ENCODE measurements at places on chromosomes 12 and 14.

DNA sequence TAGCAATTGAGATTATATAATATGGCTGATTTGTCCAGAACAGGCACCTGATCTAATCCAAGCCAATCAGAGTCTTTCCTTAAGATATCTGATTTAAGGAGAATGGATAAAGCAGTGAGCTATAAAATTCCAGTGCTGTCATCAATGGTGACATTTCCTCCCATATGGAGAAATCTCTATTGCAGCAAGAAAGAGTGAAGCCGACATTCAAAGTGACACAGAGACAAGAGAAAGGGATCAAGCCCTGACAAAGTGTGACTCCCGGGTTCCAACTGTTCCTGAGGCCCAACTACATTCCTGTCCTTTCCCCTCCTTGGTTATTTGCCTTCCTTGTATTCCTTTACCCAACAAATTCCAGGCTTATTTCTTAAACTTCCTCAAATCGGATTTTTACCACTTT is 430.0 kb upstream of the SOX5 start:
- H3K27me3 ChIP-seq = no peaks in the 10 kb centered on the region
- no peaks in the 10 kb centered on the region for H3K36me3 ChIP-seq
- H3K27ac ChIP-seq = no peak overlapping the region
- no peak for DNase-seq

DNA sequence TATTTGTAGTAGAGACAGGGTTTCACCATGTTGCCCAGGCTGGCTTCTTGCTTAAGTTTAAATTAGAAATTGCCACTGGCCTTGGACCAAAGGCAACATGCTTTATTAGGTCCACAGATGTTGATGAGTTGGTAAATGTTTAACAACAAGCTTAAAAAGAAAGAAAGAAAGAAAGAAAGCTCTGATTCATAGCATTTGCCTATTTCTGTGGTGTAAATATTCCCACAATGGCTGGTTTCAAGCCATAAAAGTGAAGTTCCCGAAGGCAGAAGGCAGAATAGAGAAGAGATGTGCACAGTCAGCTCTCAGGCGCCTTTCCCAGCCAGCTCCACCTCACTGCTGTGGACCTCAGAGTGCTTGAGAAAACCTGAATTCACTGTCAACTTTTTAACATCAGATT is 26.4 kb downstream of the KCNK13 start:
- H3K27ac ChIP-seq = no peak overlapping the region
- H3K36me3 ChIP-seq = peaks cover 2% of the 10 kb centered on the region
- no peak for DNase-seq
- H3K27me3 ChIP-seq = peaks cover 32% of the 10 kb centered on the region
- peaks cover 3% of the 10 kb centered on the region for H3K4me1 ChIP-seq

DNA sequence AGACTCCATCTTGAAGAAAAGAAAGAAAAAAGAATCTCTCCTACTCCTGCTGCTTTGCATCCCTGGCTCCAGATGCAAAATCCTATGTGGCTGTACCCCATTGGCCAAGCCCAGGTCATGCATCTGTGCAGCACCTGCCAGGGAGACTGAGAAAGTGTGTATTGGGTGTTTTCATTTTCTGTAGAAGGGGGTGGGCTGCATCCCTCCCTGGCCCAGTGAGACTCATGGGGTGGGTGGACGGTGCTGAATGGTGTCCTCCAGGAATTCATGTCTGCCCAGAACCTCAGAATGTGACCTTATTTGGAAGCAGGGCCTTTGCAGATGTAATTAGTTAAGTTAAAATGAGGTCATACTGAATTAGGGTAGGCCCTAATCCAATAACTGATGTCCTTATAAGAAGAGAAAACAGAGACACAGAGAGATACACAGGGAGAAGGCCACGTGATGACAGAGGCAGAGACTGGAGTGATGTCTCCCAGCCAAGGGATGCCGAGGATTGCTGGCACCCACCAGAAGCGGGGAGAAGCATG is 23.2 kb downstream of the MOAP1 start:
- H3K27me3 ChIP-seq = no peaks in the 10 kb centered on the region
- no peak overlapping the region for H3K4me3 ChIP-seq
- H3K36me3 ChIP-seq = no peaks in the 10 kb centered on the region
- DNase-seq = no peak
- no peak overlapping the region for H3K27ac ChIP-seq

DNA sequence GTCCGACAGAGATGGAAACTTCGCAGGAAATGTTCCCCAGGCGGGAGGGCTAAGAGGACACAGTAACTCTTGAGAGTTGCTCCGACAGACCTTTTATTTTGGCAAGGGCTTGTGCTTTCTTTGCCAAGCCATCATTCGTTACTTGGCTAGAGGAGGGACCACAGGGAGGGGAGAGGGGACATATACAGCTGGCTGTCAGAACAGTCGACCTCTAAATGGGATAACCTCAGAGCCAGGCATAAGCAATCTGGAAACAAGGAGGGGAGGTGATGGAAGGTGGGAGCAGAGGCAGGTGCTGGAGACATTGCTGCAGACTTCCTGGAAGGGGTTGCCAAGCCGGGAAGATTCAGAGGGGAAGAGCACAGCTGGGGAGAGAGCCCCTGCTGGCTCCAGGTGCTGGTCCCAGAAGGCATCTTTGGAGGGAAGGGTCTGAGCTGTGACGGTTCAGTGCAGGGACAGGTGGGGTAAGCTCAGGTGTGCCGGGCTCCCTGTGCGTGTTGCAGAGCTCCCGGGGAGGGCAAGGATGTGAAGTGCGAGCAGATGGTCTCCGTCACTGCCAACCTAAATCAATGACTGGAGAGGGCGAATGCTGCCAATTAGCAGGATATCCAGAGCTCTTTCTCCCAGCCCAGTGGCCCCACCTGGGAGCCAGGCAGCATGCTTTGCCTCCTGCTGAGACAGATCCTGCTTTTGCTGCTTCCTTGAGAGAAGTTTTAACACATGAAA is 50.1 kb downstream of the CHST11 start:
- DNase-seq = no peak
- peaks cover 94% of the 10 kb centered on the region for H3K4me1 ChIP-seq
- H3K36me3 ChIP-seq = peaks cover 65% of the 10 kb centered on the region
- no peaks in the 10 kb centered on the region for H3K27me3 ChIP-seq

- H3K36me3 ChIP-seq = no peaks in the 10 kb centered on the region
- H3K4me1 ChIP-seq = no peaks in the 10 kb centered on the region
- H3K4me3 ChIP-seq = no peak overlapping the region
- no peak for DNase-seq
- peaks cover under 1% of the 10 kb centered on the region for H3K27me3 ChIP-seq
Observed at GRCh38 chr12:19937161-19937560, 431.2 kb upstream of the PDE3A start.

GRCh38 chr14:104714066-104714465 is 10.0 kb upstream of the ADSS1 start:
- H3K27ac ChIP-seq = no peak overlapping the region
- H3K4me1 ChIP-seq = peaks cover 2% of the 10 kb centered on the region
- no peak overlapping the region for H3K4me3 ChIP-seq
- no peaks in the 10 kb centered on the region for H3K27me3 ChIP-seq

- no peaks in the 10 kb centered on the region for H3K36me3 ChIP-seq
- no peak overlapping the region for H3K4me3 ChIP-seq
- H3K27ac ChIP-seq = no peak overlapping the region
- DNase-seq = no peak
Observed at GRCh38 chr14:96250485-96250884, 5.5 kb upstream of the BDKRB1 start.

- no peak overlapping the region for H3K4me3 ChIP-seq
- H3K27ac ChIP-seq = no peak overlapping the region
- peaks cover 27% of the 10 kb centered on the region for H3K4me1 ChIP-seq
- no peak for DNase-seq
- no peaks in the 10 kb centered on the region for H3K27me3 ChIP-seq
Observed at GRCh38 chr12:4535092-4535491, 3.6 kb upstream of the RAD51AP1 start.

All from activated CD8-positive, alpha-beta memory T cell treated with anti-CD3 and anti-CD28 coated beads, Interleukin-2, amount 10 ng/mL, durations not matched to agents 7 days and 5 days (primary cell).